Amygdala (tissue), 56 donors: ENCODE measurements at places on chromosomes 2 and 18.

GRCh38 chr2:69890881-69891280 lies 2.9 kb upstream of the SNRNP27 start:
- no peak for DNase-seq

- DNase-seq = no peak
Observed at GRCh38 chr2:108632332-108633160, 86.7 kb upstream of the RANBP2 start.

DNA sequence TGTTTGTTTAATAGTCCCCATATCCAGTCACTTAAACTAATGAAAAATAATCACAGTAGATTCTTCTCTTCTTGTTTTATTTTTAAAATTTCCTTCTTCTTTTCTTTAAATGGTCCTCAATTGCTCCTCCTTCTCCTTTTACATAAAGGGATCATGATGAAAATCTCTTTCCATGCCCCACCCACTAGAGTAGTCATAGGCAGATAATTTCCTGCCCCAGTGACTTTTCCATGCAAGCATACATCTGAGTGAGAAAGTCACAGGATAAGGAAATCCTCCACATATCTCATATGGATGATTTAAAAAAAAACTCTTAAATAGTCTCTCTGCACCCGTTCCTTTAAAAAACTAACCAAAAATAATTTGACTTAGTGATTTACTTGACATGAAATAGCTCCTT lies 552.3 kb upstream of the SETBP1 start:
- DNase-seq = no peak

GRCh38 chr2:188512456-188512855 lies 220.8 kb downstream of the GULP1 start:
- no peak for DNase-seq

GRCh38 chr2:224982226-224982625 lies 60.0 kb downstream of the DOCK10 start:
- peak; percentile 83 for DNase-seq

DNA sequence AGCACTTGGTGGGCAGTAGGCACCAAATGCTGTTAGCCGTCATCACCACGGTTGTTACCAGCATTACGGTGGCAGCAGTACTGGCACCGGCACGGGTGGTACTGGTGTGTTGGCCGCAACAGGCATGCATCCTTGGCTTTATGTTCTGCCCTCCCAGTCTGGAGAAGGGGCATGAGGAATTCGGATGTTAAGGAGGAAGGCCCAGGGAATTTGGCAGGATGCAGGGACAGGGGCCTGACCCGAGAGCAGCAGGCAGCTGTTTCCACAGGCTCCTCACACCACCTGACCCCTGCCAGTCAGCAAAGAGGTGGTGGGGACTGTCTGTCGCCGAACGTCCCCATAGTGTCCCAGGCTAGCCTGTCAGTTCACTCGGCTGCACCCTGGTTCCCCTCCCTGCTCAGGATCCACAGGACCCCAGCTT lies 79.0 kb downstream of the EDAR start:
- DNase-seq = no peak

- DNase-seq = no peak
Observed at GRCh38 chr2:128421861-128422311, 103.2 kb upstream of the HS6ST1 start.

DNA sequence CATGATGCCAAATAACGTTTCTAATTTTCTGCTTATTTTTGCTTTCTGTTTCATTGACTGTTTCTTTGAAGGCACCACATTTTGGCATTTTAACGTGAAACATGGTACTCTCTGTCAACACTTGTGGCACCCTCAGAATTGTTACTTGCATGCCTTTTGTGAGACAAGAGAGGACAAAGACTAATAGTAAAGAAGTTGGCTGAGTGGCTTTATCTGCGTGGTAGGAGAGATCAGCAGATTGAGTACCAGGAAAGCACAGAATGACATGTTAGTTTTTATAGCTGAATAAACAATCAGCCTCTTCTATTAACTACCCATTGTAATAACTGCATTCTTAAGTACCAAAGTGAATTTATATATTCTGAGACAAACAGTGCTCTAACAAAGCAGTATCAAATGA lies 8.6 kb downstream of the ZNF638 start:
- DNase-seq = no peak

- DNase-seq = no peak
Observed at GRCh38 chr2:16587601-16588000, 78.0 kb downstream of the CYRIA start.

DNA sequence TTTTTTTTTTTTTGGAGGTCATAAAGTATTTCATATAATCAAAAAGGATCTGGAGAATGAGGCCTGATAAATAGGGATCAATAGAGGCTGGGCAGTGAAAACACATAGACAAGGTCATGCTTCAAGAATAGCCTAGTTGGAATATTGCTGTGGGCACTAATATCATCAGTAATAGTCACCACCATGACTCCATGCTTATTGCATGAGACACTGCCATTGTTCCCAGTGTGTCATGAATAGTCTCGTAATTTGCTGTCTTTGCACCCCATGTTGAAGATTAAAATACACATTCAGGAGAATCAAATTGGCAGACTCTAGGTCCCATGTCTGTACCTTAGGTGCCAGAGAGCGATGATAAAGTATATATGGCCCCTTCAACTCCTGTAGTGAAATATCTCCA lies 10.3 kb downstream of the ASXL3 start:
- DNase-seq = no peak

GRCh38 chr2:3244486-3244885 lies 133.1 kb downstream of the EIPR1 start:
- DNase-seq = no peak

DNA sequence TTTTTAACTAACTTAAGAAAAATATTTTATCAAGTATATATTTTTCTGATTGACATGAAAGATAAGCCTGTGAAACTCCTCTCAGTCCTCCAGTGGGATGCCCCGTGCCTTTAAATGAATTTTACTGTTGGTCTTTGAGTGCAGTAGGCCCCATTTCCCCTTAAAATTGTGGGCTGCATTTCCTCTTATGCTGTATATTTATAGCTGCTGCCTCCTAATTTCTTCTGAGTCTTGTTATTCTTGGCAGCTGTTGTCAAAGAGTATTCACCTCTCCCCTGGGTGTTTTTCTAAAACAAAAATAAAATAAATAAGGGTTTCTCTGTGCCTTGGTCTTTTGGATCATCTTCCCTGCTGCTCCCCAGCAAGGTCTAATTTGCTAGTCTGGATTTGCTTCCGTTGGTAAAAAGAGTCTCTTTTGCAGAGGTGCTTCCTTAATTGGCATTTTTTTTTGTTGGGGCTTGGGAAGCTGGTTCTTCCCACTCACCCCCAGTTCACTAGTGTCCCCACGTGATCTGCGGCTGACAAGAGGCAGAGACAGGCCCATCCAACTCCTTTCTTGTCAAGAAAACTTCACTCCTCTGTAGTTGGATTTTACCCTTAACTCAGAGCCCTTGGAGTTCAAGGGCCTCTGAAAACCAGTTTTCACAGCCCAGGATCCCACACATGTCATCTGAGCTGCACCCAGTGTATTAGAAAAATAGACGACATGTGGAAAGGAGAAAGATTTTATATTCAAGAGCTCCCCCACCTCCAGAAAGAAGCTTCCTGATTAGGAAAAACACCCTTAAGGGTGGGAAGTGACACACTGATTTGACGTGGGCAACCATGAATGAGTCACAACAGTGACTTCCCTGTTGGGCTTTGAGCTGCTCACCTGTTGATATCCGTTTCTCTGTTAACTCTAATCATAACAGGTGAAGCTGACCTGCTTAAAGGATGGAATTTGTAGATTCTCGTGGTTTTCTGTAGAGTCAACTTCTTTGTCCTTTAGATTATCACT lies 431.5 kb downstream of the DCDC2C start:
- DNase-seq = no peak

GRCh38 chr2:182361477-182361876 lies 65.4 kb downstream of the PDE1A start:
- DNase-seq = no peak

DNA sequence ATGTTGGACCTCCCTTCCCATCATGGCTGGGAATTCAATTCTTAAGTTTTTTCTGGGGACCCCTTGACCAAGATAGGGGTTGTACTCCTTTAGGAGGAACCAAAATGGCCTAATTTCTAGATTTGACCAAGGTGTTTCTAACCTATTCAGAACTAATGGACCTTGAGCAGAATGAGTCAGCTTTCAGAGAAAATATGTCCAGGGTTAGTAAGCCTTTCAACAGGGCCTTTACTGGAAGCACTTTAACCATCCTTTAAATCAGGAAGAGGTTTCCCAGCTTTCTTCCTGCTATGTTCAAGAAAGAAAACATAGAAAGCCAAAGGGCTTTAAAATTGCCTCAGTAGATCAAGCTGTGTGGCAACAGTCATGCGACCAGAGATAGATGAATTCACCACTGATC lies 1184.9 kb upstream of the ACVR2A start:
- no peak for DNase-seq

- DNase-seq = no peak
Observed at GRCh38 chr2:63719052-63719451, 122.6 kb upstream of the UGP2 start.

- DNase-seq = no peak
Observed at GRCh38 chr2:84946204-84947009, 24.6 kb upstream of the KCMF1 start.

- no peak for DNase-seq
Observed at GRCh38 chr2:96801786-96802595, 14.1 kb upstream of the CNNM3 start.

- no peak for DNase-seq
Observed at GRCh38 chr2:219248845-219249202, 3.5 kb downstream of the STK16 start.

- DNase-seq = no peak
Observed at GRCh38 chr2:43420389-43420801, 175.4 kb downstream of the THADA start.

DNA sequence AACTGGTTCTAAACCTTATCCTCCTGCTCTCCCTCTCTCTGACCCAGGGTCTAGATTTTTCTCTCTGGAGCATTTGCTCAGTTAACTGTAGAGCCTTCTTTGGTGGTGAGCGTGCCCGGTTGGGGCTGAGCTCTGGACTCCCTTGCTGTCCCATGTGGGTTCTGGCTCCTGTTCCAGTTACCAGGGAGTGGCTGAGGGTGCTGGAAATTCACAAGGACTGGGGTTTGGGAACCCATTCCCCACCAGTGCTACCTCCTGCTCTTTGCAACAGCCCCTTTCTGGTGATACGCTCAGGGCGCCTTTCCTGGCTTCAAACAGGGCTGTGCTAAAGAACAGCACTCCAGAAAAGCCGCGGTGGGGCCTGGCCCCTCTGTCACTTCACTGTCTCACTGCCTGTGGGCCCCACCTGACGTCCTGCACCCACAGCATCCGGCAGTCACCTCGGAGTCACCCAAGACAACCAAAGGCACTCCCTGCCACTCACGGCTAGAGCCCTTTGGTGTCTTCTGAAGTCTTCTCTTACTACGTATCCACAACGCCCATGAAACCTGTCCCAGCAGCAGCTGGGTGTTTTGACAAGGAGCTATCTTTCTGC lies 41.3 kb downstream of the CAPN13 start:
- DNase-seq = no peak

GRCh38 chr2:122033778-122034177 lies 278.3 kb downstream of the TSN start:
- no peak for DNase-seq

GRCh38 chr2:19702267-19702666 lies 199.5 kb downstream of the TTC32 start:
- DNase-seq = no peak

- DNase-seq = no peak
Observed at GRCh38 chr2:393711-394696, 106.1 kb upstream of the ALKAL2 start.

GRCh38 chr2:54809819-54810218 lies 86.4 kb downstream of the EML6 start:
- no peak for DNase-seq

DNA sequence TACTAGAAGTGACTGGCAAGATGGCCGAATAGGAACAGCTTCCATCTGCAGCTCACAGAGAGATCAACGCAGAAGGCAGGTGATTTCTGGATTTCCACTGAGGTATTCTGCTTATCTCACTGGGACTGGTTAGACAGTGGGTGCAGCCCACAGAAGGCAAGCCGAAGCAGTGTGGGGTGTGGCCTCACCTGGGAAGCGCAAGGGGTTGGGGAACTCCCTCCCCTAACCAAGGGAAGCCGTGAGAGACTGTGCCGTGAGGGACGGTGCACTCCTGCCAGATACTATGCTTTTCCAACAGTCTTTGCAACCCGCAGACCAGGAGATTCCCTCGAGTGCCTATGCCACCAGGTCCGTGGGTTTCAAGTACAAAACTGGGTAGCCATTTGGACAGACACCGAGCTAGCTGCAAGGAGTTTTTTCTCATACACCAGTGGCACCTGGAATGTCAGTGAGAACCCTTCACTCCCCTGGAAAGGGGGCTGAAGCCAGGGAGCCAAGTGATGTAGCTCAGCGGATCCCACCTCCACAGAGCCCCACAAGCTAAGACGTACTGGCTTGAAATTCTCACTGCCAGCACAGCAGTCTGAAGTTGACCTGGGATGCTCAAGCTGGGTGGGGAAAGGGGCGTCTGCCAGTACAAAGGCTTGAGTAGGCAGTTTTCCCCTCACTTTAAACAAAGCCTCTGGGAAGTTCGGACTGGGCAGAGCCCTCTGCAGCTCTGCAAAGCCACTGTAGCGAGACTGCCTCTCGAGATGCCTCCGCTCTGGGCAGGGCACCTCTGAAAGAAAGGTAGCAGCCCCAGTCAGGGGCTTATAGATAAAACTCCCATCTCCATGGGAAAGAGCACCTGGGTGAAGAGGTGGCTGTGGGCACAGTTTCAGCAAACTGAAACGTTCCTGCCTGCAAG lies 40.1 kb downstream of the PLEK start:
- no peak for DNase-seq

DNA sequence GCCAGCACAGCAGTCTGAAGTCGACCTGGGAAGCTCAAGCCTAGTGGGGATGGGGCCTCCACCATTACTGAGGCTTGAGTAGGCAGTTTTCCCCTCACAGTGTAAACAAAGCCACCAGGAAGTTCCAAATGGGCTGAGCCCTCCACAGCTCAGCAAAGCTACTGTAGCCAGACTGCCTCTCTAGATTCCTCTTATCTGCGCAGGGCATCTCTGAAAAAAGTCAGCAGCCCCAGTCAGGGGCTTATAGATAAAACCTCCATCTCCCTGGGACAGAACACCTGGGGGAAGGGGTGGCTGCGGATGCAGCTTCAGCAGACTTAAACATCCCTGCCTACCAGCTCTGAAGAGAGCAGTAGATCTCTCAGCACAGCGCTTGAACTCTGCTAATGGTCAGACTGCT lies 218.4 kb upstream of the VRK2 start:
- DNase-seq = no peak

DNA sequence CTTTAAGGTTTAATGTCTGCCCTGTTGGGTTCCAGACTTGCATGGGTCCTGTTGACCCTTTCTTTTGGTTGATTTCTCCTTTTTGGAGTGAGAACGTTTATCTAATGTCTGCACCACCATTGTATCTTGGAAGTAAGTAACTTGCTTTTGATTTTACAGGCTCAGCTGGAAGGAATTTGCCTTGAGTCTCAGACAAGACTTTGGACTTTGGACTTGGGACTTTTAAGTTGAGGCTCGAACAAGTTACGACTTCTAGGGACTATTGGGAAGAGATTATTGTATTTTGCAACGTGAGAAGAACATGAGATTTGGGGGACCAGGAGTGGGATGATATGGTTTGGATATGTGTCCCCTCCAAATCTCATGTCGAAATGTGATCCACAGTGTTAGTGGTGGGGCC lies 267.7 kb downstream of the GLI2 start:
- DNase-seq = no peak

- DNase-seq = no peak
Observed at GRCh38 chr18:39801010-39801409, 2154.0 kb upstream of the PIK3C3 start.

GRCh38 chr2:150983314-150983897 lies 278.3 kb downstream of the RBM43 start:
- no peak for DNase-seq
